Stimulated activated CD8-positive, alpha-beta memory T cell treated with anti-CD3 and anti-CD28 coated beads, Interleukin-4, amount 100 ng/mL, for 1 hour (primary cell): ENCODE measurements at places on chromosomes 16 and 17.

DNA sequence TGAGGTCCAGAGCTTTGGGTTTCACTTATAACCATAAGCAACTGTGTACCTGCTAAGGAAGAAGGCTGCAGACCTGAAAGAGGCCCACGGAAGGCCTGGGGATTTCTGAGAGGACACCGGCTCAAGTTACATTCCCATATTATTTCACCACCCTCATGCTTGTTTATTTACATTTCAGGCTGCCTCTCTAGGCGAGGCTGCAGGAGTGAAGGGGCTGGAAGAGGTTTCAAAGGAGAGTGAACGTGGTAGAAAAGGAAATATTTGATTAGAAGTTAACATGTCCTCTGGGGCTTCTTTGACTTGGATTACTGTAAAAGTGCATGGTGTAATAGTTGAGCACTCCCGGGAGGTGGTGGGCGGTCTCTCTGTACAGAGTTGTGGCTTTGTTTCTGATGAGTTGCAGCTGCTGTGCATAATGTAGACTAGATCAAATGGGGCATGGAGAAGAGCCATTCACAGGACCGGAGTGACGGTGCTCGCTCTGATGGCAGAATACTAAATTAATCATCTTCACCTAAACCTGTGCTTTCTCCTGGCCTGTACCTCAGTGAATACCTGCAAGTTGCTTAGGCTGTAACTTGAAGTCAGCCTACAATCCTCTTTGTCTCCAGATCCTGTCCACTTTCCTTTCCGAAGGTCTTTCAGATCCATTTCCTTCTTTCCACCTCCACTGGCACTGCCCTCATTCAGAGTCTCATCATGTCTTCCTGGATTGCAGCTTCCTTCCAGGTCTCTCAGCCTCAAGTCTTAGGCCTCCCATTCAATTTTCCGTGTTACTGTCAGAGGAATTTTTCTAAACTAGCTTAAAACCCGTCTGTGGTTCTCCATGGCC lies 1.9 kb upstream of the CPD start:
- no peak for DNase-seq

- no peak for DNase-seq
Measured at GRCh38 chr17:63426041-63426916, 19.8 kb downstream of the CYB561 start.

- DNase-seq, result no peak
Measured at GRCh38 chr17:60730273-60730672, 52.6 kb downstream of the BCAS3 start.

- DNase-seq, result no peak
Measured at GRCh38 chr16:20789130-20789529, 17.1 kb downstream of the ERI2 start.

GRCh38 chr16:69381231-69381630 lies 4.6 kb downstream of the TERF2 start:
- no peak for DNase-seq

- DNase-seq, result no peak
Measured at GRCh38 chr17:63986821-63987220, 11.3 kb upstream of the PRR29 start.

DNA sequence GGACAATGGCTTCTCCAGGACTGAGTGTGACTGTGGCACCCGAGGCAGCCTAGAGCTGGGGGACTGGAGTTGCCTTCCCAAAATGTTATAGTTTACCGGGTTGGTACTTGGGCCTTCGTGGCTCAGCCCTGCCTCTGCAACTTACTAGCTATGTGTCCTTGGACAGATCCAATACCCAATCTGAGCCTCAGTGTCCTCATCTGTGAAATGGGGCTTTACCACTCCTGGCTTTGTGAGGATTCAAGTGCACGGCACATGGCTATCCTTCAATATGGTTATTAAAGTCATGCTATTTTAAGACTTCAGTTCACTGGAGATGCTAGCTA lies 9.6 kb downstream of the IRX5 start:
- DNase-seq, result no peak

DNA sequence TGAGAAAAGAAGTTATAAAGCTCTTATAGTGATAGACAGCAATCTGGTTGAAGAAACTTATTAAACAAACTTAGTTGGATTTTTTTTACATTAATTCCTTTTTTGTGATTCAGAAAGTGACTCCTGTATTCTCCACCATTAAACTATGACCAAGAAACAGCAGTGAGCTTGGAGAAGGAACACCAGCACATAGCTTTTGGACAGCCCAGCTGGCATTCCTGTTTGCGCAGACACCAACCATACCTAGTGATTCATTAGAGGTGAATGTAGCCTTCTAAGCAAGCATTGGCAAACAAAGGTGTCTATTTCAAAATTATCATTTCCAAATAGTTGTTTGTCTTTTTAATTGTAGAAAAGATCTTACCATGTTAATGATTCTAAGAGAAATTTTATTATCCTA lies 94.4 kb downstream of the STXBP4 start:
- no peak for DNase-seq

- DNase-seq, result no peak
Measured at GRCh38 chr17:46994993-46995392, 15.9 kb upstream of the RPRML start.

DNA sequence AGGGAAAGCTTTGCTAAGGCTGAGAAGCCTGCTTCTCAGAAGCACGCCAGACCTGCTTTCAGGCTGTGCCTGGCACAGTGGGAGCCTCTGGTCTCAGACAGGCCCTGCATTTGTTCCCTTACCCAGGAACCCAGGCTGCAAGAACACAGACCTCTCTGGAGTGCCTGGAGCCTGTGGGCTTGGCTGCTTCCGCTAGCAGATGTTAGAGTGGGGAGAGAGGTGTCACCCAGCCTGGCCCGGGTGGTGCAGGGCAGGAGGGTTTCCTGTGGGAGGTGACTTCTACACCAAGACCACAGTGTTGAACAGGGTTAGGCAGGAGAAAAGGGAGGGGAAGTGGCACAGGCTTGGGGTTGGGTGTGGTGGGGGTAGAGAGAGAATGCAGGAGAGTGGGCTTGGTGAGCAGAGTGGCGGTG lies 35.8 kb upstream of the ADGRG1 start:
- DNase-seq, result no peak

DNA sequence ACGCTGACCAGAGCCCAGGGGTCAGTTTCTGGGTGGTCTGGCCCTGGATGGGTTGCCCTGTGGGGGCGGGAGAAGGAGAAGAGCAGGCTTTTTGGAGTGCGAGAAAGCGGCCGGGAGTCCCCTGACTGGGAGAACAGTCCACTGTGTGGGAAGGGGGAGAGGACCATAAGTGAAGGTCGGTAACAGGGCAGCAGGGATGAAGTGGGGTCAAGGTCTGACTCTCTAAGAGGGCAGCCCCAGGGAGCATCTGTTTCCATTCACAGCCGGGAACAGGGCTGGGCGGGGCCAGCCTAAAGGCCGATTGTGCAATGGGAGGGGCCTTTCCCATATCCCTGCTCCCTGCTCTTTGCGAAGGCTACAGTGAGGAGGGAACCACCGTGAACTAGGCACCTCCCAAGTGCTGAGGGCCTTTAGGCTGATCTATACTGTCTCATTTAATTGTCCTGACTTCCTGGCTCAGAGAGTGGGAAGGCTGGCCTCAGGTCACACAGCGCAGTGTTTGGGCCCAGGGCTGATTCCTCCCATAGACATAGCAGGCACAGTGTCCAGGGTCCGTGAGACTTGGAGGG lies 10.4 kb upstream of the WFDC1 start:
- no peak for DNase-seq

DNA sequence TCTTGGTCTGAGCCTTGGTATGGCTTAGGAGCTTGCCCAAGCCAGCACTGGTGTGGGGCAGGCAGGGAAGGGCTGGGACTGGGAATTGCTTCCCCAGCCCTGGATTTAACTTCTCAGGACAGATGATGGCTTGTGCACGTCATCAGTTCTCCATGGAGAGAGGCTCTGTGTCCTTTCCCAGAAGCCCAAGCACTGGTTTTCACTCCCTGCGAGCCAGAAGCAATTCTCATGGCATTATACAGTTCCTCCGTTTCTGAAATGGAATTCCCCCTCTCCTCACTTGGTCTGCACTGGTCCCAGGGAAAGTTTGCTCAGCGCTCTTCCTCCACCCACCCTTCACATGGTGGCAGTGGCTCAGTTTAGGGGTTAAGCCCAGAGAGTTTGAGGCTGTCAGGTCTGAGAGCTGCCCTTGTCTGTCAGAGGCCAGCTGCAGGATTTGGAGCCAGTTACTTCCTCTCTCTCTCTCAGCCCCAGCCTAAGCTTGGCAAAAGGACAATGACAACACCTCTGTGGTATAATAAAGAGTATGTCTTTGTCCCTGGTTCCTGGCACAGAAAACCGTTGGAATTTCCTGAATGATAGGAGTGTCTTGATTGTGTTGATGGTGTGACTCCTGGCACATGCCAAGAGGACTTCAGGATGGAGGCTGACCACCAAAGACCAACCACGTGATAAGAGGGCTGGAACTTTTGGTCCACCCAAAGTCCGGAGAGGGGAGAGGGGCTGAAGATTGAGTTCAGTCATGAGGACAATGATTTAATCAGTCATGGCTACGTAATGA lies 219.6 kb upstream of the TNRC6C start:
- no peak for DNase-seq

DNA sequence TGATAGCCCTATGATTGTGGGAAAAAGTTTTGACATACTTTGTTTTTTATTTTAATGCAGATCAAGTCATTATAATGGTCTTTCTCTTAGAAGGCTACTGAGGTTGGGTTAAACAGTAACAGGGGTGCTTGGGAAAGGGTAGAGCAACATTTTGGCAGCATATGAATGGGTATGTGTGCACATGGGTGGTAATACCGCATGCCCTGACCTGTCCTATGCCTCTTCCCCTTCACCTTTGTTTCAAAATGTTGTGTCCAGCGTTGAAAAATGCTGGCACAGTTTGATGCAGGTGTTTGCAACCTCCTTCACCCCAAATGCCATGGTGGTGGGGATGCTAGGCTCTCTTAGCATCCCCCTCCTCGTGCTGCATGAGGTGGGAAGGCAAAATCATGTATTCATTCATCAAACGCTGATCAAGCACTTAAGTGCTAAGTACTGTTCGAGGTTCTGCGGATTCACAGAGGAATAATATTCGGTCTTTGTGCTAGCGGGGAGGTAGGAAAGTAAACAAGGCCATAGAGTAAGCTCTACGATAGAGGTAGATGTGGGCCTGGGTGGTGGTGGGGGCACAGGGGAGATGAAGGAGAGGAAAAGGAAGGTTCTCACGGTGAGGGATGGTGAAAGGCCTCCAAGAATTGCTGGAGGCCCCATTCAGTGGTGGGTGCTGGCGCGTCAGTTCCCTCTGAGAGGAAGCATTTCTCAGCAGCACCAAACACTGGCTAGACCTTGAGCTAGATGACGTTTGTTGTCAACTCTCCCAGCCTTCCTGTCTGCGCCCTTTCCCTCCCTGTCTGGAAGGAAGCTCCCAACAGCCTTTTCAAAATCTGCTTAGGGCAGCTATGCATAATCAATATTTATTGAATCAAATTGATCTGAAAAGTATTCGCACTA lies 13.3 kb upstream of the MARCHF10 start:
- DNase-seq, result no peak

DNA sequence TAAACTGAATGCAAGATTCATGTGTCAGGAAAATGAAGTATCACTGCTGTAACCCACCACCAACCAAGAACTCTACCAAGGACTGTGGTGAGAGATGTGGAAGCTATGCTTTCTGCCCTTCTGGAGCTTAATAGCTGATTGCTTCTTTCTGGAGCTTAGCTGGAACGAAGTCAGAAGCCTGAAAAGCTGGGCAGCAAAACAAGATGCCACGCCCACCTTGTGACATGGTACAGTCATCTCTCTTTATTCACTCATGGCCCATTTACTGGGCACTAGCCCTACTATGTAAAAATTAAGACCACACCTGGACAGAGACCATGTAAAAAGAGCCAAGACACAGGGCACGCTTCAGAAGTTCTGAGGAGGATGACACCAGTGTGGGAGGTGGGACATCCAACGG lies 48.1 kb downstream of the TEX2 start:
- no peak for DNase-seq

DNA sequence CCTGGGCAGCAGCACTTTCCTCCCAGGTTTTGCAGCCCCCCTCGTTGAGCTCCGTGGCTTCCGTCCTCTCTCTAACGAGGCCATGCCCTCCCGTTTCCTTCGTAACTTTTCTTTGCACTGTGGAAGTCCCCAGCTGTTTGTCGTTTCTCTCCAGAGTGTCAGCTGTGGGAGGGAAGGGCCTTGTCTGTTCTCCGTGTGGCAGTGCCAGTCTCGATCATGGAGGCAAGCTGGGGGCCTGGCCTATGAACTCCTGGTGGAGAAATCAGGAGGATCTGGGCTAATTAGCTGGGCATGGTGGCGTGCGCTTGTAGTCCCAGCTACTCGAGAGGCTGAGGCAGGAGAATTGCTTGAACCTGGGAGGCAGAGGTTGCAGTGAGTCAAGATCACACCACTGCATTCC lies 28.3 kb downstream of the TBCD start:
- DNase-seq, result no peak

- no peak for DNase-seq
Measured at GRCh38 chr17:70181376-70181775, 12.0 kb downstream of the KCNJ2 start.

GRCh38 chr17:64218066-64218465 lies 45.0 kb downstream of the TEX2 start:
- no peak for DNase-seq

DNA sequence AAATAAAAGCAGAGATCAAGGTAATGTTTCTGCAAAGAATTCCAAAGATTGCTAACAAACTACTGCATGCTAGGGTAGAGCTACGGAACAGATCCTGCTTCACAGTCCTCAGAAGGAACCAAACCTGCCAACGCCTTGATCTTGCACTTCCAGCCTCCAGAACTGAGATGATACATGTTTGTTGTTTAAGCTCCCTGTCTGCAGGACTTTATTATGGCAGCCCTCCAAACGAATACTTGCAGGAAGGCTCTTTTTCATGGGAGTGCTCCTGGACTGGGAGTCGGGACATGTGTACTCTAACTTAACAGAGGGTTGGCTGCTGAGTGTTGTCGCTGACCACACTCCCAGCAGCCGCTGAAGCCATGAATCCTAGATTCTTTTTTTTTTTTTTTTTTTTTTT lies 808.8 kb upstream of the EEF2KMT start:
- no peak for DNase-seq

DNA sequence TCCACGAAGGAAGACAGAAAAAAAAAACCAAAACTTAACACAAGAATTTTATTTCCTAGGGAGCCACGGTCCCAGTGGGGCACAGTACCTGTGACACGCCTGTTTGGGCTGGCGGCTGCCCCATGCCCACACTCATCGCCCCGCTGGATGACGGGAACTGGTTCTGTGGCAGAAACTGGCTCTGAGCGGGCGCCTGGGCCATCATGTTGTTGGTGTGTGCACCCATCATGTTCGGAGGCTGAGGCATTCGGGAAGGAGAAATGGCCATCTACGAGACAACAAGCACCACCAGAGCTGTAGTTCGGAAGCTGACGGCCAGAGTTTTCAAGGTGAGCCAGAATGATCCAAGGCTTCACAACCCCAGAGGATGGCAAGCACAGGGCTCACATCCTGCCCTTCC lies 56.3 kb upstream of the TRAP1 start:
- no peak for DNase-seq
